ENCODE measurements at places on chromosomes 1 and 21.

- H3K36me3 ChIP-seq, result no peaks in the 10 kb centered on the region
- no peak overlapping the region for H3K4me3 ChIP-seq
- H3K27me3 ChIP-seq, result no peaks in the 10 kb centered on the region
- H3K27ac ChIP-seq, result no peak overlapping the region
- DNase-seq, result no peak
Observed at GRCh38 chr21:45388011-45388521, 16.9 kb upstream of the COL18A1 start.

- no peaks in the 10 kb centered on the region for H3K36me3 ChIP-seq
- DNase-seq, result no peak
- no peak overlapping the region for H3K27ac ChIP-seq
- no peak overlapping the region for H3K4me3 ChIP-seq
Observed at GRCh38 chr1:85022700-85023099, 25.6 kb downstream of the MCOLN3 start.

DNA sequence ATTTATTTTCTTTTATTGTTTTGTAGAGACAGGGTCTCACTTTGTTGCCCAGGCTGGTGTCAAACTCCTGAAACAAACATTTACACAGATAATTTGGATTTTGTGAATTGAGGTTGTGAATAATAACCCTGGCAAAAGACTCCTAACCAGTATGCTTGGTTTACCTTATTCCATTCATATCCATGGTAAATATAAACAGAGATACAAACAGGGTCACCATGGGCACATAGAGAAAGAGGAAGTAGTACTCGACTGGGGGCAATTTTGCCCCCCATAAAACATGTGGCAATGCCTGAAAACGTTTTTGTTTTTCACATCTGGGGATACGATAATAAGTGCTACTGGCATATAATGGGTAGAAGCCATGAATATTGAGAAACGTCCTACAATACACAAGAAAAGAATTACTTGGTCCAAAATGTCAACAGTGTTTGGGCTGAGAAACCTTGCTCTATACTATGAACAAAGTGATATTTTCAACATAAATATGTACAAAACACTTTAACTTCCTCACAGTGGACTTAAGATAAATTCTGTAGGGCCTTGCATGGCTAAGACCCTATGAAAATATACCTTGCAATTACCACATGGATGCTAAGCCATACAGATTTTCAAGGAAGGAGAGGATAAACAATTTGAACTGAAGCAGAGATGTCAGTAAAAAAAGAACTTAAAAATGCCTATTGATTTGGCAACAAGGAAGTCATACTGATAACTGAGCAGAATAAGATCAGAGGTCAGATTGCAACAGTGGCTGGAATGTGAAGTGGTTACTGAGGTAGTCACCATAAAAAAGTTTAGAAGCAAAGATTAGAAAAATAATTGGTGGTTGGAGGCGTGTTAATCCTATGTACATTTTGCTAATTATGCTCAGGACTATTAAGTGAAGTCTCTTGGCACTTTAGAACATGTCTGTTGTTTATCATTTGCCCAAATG lies 27.4 kb upstream of the ASPM start:
- peak overlapping the region; percentile 6 for H3K27ac ChIP-seq
- H3K4me1 ChIP-seq, result peaks cover 16% of the 10 kb centered on the region
- no peaks in the 10 kb centered on the region for H3K27me3 ChIP-seq
- DNase-seq, result peak; percentile 16
- no peaks in the 10 kb centered on the region for H3K36me3 ChIP-seq

GRCh38 chr1:236161230-236161629 lies 18.9 kb downstream of the GPR137B start:
- H3K27ac ChIP-seq, result no peak overlapping the region
- DNase-seq, result no peak

Measured in hepatocyte (in vitro differentiated cells).